ENCODE measurements at places on chromosomes 7 and 10.

GRCh38 chr10:76337641-76338040 lies 906.2 kb downstream of the LRMDA start:
- DNase-seq, result no peak

GRCh38 chr7:38920731-38921130 lies 11.7 kb upstream of the VPS41 start:
- DNase-seq, result no peak

DNA sequence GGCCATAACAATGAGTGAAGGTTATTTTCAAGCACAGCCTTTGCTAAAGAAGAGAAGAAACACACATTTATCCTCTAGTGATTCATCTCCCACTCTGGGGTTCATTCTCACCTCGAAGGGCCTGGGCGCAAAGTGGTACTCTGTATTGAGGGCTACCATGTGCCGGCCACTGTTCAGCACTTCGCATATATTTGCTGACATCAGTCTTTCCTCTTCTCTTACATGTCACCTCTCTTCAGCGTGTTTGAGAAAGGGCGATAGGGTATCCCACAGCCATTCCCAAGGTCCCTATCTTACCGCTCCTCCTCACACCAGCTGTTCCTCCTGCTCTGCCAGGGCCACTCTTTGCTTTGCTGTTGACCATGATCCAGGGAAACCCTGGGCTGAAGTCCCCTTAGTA lies 48.8 kb upstream of the ECHDC3 start:
- DNase-seq, result no peak

DNA sequence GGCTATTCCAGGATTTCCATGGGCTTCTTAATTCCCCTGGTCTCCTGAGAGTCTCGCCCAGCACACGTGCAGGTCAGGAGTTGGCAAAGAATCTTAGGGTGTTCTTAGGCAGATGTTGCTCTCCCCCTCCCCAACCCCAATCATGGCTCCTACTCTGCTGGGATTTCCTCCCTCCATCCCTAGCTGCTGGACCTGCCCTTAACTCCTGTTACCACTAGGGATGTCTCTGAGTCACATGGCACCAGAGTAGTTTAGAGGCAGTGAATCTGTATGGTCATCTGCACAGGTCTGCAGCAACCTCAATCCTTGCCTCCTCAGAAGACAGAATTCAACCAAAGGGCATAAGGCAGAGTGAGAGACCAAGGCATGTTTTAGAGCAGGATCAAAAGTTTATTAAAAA lies 51.8 kb upstream of the CHST3 start:
- no peak for DNase-seq

DNA sequence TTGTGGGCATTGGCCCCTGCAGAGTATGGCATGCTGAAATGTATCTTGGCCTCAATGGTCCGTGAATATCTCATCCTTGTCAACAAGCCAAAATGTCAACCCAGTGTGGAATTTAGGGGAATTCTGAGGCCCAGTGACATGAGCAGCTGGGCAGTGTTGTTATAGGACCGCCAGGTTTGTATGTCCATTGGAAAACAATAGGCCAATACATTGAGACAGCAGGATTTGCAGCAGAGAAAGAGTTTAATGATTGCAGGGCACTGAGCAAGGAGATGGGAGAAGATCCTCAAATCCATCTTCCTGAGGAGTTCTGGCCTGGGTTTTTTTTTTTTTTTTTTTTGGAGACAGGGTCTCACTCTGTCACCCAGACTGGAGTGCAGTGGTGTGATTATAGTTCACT lies 95.7 kb upstream of the BAIAP2L1 start:
- DNase-seq, result no peak

DNA sequence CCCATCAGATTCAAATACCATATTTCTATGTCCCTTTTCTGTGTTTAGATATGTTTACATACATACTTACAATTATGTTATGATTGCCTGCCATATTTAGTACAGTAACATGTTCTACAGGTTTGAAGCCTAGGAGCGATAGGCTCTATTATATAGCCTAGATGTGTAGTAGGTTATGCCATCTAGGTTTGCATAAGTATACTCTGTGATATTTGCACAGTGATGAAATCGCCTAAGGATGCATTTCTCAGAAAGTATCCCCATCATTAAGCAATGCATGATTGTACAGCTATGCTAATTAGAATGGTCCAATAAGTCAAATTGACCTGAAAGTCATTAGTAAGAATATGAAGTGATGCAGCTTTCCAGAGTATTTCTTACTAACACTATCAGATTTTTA lies 1171.7 kb upstream of the LRRTM3 start:
- no peak for DNase-seq

DNA sequence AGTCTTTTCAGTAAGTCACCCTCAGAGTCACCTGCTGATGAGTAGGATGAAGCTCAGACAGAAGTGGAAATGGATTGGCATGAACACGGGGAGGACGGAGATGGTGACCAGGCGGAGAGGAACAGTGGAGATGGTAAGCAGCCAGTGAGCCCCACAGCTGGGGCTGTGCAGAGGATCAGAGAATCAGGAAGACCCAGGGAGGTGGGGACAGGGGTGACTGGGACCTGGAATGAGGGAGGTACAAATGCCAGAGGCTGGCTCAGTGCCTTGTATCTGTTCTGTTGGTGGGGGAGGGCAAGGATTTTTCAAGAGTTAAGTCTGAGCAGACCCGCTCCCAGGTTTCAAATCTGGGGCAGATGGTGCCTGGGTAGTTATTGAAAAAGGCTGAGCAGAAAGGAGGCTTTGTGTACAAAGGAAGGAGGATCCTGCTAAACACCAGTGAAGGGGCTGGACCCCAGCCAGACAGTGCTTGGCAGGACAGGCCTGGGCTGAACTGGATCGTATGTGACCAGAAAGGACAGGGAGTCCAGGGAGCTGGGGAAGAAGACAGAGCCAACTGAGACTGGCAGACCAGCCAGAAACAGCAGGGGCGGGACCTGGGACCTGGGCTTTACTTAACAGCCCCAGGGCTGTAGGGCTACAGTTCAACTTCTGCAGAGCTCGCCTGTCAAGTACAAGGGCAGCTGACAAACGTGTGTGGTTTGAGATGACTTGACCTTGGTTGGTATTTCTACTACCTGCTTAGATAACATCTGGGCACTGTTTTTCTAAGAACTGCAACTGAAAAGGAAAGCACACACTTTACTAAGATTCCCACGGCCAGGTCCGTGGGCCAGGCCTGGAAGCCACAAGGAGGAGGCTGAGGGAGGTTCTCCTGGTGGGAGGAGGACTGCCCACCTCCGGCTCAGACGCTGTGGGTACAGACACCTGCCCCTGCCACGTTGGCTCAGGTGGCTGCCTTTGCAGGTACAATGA lies 13.2 kb upstream of the FRMPD2 start:
- DNase-seq, result no peak

DNA sequence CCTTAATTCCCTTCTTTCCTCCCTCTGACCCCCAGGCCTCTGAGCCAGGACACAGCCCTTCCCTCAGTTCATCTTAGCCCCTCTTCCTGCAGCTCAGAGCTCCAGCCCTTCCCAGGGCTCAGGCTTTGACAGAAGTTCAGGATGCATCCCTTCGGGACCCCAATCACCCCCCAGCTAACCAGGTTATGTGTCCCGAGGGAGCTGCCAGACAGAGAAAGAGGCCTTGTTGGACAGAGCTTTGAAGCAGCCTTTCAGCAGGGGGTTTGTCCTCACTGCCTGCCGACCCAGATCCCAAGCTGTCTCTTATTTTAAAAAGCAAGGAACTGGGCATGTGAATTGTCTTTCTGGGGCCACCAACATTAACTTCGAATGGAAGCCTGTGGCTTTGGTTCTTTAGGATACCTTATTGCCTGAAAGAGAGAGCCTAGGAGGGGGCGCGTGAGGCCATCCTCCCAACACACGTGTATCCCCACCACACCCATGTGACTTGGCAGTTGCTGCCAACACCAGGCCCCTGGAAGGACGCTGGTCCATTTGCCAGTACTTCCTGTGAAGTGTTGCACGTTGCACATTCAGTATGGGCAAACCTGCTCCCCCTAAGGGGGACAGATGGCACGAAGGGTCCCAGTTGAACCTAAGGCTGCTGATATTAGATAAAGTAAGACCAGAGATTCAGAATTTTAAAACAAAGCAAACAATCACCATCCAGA lies 858 bp downstream of the CCDC136 start:
- no peak for DNase-seq

DNA sequence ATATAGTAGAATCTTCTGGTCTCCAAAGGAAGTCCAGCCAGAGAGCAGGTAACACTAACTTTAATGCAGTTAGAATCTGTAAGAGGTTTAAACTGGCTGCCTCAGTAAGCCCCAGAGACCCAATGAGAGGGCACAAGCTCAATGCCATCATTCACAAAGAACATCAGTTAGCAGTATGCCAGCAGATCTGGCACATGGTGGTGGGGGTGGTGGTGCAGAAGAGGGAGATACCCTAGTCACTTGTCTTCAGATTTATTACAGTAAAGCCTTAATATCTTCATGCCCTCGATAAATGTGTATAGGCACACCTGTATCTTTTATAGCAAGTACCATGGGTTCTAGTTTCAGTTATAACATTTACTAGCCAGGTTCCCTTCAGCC lies 86.2 kb downstream of the SORBS1 start:
- no peak for DNase-seq

DNA sequence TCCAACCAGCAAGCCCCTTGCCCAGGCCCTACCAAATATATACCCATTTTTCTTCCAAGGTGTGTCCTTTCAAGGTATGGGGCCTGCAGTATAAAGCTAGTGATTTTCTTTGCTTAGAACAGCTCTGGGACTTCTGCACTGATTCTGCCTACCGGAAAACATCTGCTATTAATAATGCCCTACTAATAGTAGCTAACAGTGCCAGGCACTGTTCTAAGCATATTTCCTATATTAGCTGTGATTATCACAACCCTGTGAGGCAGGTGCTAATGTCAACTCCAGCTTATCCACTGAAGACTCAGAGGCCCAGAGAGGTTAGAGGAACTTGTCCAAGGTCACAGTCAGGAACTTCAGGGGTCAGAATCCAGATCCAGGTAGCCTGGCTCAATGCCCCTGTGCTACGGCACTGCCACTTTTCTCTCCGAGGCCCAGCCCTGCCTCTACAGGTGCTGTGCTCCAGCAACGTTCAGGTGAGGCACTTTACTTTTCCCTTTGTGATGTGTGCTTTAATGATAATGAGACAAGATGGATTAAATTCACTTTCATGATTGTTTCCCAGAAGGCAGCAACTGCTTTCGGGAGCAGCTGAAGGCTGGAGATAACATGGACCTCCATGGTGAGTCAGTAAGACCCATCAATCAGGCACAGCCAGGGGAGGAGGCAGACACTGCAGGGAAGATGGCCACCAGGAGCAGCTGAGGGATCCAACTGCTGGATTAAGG lies 26.7 kb downstream of the TAS2R41 start:
- DNase-seq, result no peak

GRCh38 chr7:103870664-103871063 lies 118.8 kb downstream of the RELN start:
- DNase-seq, result no peak

- no peak for DNase-seq
Observed at GRCh38 chr7:13673290-13673689, 316.2 kb downstream of the ETV1 start.

- DNase-seq, result no peak
Observed at GRCh38 chr10:71975871-71976725, 11.9 kb downstream of the CHST3 start.

- DNase-seq, result no peak
Observed at GRCh38 chr10:82813856-82814255, 938.9 kb downstream of the NRG3 start.

DNA sequence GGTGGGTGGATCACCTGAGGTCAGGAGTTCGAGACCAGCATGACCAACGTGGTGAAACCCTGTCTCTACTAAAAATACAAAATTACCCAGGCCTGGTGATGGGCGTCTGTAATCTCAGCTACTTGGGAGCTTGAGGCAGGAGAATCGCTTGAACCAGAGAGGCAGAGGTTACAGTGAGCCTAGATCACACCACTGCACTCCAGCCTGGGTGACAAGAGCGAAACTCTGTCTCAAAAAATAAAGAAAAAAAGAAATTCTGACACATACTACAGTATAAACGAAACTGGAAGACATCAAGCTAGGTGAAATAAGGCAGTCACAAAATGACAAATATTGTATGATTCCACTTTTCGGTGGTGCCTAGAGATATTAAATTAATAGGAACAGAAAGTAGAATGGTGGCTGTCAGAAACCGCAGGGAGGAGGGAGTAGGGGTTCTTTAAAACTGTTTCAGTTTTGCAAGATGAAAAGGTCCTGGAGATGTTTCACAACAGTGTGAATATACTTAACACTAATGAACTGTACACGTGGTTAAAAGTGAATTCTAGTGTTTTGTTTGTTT lies 23.2 kb downstream of the PILRA start:
- DNase-seq, result peak; percentile 47

- no peak for DNase-seq
Observed at GRCh38 chr10:77616766-77617165, 20.8 kb downstream of the KCNMA1 start.

GRCh38 chr7:133563251-133563650 lies 310.4 kb downstream of the EXOC4 start:
- no peak for DNase-seq

DNA sequence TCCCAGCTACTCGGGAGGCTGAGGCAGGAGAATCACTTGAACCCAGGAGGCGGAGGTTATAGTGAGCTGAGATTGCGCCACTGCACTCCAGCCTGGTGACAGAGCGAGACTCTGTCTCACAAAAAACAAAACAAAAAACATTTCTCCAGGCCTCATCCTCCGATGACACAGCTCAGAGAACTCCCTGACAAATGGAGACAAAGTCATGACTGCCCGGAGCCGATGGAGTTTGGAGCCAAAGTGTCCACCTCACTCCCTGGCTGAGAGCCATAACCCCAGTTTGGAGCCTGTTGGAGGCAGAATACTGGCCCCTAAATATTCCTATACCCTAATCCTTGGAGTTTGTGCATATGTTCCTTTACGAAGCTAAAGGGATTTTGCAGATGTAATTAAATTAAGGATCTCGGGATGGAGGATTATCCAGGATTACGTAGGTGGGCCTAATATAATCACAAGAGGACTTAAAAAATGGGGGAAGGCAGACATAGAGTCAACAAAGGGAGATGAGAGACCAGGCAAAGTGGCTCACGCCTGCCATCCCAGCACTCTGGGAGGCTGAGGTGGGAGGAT lies 22.7 kb downstream of the SSC4D start:
- no peak for DNase-seq

DNA sequence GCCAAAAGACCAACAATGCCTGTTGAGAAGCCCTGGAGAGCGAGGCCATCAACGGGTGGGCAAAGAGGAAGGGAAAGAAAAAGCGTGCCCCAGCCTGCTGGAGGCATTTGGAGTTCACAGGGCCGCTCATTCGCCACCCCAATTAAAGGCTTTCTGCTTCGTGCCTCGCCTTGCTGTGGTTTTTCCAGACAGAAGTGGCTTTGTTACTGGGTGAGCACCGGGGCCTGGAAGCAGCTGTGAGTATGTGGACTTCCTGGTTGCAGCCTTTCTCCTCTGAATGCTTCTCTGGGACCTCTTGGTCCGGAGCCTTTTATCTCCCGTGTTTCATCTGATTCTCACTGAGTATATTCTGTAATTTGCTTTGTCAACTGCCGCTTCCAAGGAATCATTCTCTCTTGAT lies 118.1 kb upstream of the EGR2 start:
- no peak for DNase-seq

- DNase-seq, result no peak
Observed at GRCh38 chr10:4176500-4177281, 391.7 kb upstream of the KLF6 start.
